Neural crest cell (in vitro differentiated cells): ENCODE measurements at places on chromosomes 5 and 9. TPM values are rescaled to one million over a fixed set of nuclear protein-coding genes. Genes with fewer than 3 reads are reported as not detected.

DNA sequence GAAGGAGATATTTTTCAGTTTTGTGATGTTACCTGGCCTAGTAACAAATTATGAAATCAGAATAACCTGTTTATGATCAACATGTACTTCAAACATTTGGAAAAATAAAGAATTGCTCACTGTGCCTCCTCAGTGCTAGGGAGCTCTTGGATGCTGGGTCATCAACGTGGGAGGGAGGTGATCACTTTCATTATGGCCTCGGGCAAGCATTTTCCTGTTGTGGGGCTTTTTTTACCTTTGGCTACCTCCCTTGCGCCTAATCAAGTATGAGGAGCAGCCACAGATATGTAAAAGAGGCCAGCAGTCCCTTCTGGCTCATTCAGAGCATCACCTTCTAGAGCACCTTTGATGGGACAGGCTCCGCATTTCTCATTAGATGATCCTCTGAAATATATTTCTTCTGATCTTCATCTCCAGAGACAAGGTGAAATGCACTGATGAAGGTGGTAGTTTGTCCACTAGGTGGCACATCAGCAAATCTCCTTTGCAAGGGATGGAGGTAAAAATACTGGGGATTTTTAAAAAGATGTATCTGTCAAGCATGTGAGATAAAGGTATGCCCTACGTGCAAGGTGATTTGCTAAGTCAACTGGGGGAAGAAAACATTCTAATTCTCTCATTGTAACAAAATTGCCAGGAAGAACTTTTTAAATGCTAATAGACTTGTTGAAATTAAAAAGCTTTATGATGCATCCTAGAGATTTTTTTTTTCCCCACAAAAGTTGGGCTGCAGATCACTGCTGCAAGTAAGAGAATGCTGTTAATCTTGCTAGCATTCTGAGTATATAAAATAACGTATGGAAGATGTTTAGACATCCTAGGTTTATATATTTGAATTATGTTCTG is 218.2 kb downstream of the MAST4 start:
- DNase-seq, result peak; percentile 29

GRCh38 chr5:39451276-39451941 is 26.6 kb upstream of the DAB2 start:
- no peak for DNase-seq

DNA sequence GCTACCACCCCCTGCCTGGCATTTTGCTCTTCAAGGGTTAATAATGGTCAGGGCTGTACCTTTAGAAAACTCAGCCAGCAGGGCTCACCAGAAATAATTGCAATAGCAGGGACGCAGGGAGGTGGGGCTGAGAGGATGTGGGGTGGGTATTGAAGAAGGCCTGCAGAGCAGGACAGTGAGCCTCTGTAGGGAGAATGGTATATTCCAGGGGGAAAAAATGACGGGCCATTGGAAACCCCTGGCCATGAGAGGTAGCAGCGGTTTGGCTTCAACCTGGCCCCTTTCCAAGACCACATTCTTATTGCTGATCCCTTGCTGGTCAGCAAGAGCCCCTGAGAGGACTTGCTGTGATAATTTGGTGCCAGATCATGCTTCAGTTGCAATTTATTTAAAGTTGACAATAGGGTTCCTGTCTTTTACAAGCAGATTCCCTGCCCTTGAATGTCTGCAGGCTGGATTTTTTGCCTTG is 36.7 kb upstream of the CTNNA1 start:
- DNase-seq, result no peak

DNA sequence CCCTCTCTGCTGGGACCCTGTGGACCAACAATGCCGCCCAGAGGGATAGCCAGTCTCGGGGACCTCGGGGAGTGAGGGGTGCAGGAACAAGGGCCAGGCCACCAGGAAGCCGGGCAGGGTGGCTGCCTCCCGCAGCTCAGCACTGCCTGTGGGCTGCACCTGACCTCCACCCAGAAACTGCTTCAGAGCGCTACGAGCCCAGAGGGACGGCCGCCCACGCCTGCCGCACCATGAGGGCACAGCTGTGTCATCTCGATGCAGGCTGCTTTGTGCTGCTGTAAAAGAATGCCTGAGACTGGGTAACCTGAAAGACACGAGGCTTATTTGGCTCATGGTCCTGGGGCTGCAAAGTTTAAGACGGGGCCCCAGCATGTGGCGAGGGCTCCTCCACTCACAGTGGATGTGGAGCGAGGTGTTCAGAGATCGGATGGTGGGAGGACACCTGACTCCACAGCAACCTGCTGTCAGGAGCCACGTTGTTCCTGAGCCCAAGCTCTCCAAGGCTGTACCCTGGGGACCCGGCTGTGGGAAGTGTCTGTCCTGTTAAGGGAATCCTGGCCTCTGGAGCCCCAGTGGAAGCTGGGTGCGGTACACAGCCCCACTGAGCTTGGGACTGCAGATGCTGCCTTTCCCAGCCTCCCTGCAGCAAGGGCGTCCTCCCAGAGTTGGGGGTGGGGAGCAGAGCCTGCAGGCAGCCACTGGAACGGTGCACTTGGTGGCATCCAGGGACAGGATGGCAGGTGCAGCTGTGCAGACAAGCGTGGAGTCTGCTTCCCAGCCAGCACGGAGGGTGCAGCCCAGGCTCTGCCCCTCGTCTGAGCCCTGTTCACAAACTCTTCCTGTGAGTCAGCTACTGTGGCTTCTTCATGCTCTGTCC is 11.8 kb upstream of the ZDHHC11 start:
- DNase-seq, result no peak

DNA sequence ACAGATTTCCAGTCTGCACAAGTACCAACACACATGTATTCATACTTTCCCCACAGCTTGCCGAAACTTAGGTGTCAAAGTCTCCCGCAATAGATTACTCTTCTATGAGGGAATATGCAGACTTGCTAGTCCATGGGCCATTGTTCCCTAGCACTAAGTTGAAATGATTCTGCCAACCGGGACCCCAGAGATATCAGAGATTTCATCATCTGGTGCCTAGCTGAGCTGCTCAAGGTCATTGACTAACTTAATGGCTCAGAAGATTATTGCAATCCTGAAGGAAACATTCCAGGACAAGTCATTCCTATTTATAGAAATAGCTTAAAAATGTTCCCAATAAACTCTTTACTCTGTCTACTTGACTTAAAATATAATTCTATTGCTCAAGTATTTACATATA is 202.6 kb downstream of the PIK3R1 start:
- DNase-seq, result no peak

The SHROOM1 gene
- 5.7 and 6.5 TPM in 2 replicates for total RNA-seq
